NCI-H1436 (cell line): ENCODE measurements at places on chromosomes 13 and 19.

DNA sequence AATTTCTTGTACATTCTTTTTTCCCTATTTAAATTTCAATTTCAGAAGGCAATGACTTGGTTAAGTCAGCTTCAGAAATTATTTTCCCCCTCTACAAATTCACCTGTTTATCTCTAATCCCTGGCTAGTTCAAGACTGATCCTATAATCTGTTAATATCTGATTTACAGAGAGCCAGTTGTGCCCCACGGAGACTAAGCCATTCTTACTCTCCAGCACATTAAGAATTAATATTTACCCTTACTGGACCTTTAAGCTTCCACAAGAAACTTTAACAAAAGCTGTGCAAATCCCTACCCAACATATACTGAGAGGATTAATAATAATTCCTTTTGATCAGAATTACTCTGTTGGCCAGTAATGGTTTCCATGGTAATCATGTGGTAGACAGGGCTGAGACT lies 786.2 kb downstream of the PCDH9 start:
- DNase-seq: no peak

GRCh38 chr13:39577203-39577602 lies 25.8 kb downstream of the LHFPL6 start:
- DNase-seq: peak; percentile 0

DNA sequence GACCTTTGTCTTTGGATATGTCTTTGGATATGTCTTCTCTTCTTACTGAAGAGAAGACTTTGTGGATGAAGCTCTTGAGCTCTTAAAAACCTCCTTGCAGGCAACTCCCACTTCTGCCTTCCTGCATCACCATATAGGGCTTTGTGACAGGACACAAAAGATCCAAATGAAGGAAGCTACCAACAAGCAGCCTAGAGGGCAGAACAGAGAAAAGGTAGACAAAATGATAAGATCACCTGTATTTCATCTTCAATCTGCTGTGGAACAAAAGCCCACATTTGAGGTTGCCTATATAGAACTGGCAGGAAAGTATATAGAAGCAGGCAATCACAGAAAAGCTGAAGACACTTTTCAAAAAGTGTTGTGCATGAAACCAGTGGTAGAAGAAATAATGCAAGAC lies 42.5 kb downstream of the N4BP2L1 start:
- DNase-seq: no peak

DNA sequence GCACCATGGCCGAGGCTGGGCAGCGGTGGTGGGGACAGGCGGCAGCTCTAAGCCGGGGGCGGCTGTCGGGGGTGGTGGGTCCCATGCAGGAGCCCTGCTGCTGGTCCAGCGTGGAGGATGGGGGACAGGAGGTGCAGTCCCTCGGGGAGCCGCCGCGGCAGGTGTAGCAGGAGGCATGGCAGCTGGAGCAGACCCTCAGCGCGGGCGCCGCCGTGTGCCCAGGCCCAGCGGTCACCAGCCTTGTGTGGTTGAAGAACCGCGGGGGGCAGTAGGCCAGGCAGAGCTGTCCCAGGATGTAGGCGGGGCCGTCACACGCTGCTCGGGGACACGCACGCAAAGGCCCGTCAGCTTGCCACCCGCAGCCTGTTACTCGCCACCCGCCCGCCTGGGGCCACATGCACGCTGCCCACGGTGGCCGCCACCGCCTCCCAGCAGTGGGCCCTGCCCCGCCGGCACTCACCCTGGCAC lies 2.9 kb upstream of the C19orf25 start:
- no peak for DNase-seq

GRCh38 chr19:12453495-12453894 lies 12.7 kb upstream of the ZNF443 start:
- DNase-seq: no peak

- DNase-seq: no peak
Observed at GRCh38 chr13:110262082-110262436, 44.9 kb downstream of the COL4A1 start.

- DNase-seq: no peak
Observed at GRCh38 chr13:34361560-34361959, 543.6 kb downstream of the RFC3 start.

DNA sequence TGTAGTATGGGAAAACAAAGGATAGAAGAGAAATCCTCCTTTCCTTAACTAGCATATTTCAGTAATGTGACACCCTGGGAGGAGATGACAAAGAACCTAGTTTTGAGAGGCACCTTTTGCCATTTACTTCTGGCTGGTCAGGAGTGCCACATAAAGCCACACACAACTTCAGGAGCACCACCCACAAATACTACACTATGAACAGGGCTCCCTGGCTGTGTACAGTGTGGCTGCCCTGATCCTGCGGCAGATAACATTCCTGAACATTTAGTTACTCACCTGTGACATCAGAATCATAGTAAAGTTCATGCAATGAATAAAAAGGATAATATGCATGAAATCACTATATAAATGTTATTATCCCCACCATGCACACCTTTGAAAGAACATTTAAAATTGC lies 17.4 kb upstream of the IRS2 start:
- DNase-seq: no peak

DNA sequence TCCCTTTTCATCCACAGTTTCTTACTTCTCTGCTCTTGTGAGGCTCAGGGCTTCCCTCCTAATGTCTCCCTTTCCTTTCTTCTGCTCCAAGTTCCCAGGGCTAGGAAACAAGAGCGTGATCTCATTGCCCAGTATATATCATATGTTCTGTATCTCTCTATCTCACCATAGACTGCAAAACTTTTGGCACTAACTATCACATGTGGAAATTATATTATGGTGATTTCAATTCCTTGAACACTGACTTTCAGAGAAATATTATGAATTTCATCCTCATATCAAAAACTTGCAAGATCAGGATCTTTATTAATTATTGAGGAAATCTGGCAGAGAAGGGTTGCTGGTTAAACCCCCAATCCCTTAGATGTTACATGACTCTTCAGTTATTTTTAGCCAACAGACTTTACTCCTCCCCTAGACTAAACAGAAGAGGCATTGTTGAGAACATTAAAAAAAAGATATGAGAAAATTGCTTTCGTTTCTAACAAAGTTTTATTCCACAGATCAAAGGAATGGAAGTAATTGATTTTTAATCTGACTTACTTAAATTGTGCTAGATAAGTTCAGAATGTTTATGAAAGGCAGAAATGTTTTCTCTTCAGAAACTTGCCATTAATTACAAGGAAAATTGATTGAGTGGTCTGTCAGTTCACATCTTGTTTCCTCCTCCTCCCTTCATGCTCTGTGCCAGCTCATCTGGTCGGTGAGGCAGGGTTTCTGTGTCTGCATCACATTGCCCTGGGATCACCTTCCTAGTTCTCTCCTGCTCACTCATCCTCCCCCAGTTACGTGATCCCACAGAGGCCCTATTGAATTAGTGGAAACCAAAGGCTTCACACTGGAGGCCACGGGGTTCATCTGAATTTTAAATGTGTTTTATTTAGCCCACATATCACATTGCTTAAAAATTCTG lies 378.5 kb downstream of the LMO7 start:
- no peak for DNase-seq

- peak; percentile 35 for DNase-seq
Observed at GRCh38 chr13:89061821-89062220, 1390.7 kb downstream of the SLITRK5 start.

DNA sequence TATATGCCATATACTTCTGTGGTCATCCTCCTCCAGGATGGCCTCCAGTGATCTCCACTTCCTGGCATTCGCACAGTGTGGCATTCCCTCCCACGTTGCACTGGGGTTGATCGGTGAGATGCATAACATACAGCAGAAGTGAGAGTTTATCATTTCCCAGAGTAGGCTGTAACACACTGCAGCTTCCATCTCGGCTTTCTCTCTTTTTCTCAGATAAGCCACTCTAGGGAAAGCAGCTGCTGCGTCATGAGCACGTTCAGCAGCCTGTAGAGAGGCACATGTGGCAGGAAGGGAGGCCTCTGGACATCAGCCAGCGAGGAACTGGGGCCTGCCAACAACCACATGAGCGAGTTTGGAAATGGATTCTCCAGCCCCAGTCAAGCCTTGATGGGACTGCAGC lies 807.1 kb downstream of the DIAPH3 start:
- no peak for DNase-seq

GRCh38 chr13:85099245-85099644 lies 700.0 kb downstream of the SLITRK6 start:
- no peak for DNase-seq

GRCh38 chr19:45791744-45792469 lies 738 bp downstream of the DMWD start:
- DNase-seq: no peak
